ENCODE measurements at places on chromosomes 2 and 18.

DNA sequence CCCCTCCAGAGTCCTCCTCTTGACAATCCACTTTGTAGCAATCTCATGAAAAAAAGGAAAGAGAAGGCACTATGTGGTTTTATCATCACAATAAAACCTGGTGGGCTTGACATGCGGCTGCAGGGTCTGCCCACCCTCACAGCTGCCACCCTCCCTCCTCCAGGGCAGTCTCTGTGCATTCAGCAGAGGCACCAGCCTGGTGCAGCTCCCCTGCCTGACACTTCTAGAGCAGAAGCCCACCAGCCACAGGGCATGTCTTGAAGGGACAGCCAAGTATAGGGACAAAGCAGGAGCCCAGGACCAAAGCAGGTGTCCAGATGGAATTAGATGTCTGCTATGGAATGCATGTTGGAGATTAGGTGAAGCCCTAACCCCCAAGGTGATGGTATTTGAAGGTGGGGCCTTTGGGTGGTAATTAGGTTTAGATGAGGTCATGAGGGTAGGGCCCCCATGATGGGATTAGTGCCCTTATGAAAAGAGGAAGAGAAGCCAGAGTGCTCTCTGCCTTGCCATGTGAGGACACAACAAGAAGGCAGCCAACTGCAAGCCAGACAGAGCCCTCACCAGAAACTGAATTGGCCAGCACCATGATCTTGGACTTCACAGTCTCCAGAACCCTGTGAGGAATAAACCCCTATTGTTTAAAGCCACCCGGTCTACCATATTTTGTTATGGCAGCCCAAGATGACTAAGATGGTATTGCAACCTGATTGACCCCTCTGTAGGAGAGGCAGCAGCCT is 86.9 kb downstream of the MCFD2 start:
- no peak for DNase-seq

DNA sequence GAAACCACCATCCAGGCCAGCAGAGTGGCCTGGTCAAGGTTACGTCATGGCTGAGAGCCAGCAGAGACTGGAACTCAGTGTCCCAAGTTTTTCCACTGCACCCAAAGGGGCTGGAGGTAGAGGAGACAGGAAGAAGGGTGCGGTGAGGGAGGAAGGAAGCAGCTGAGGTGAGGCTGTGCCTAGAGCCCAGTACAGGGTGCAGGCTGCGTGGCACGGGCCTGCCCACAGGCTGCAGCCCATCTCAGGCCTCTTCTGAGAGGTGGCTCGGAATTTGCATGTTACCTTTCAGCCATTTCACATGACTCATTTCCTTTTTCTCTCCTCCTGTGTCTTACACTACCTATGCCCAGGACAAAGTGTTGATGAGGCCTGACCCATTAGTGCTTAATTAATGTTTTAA is 13.7 kb upstream of the MGAT4A start:
- no peak for DNase-seq

GRCh38 chr2:23756593-23757292 is 170.2 kb downstream of the ATAD2B start:
- DNase-seq: no peak

DNA sequence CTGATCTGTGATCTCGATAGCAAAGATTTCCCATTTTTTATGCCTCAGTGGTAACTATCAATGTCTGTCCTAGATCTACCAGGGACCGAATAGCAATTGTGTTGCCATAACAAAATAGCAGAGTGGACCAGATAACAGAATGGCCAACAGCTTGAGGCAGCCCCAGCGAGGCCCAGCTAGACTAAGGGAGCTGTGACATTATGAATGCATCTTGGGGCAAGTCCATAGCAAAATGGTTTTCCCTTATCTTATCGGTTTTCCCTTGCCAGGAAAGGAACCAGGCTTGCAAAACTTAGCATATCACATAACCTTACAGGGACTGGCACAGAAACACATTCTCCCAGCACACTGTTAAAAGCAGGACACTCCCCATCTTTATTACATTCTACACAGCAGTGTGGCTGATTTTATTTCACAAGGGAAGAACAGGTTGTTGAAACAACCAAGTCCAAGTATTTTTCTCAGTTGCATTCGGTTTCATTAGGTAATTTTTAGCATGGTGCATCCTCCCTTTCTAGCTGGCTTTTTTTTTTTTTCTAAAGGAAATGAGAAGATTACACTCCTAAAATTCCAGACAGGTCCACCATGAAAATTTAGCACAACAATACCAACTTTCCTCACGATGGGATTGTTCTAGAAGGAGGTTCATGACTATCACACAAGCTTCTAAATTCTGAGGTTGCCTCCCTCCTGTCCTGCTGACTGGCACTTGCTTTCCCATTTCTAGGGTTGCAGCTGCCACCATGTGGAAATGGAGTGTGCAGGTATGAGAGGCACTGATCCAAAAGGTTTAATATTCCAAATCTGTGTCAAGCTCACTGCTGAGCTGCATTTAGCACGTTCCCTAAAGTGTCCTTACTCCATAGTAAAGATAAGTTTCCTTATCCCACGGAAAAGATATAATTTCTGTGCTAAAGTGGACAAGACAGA is 97.0 kb upstream of the SLC35G4 start:
- DNase-seq: no peak

- DNase-seq: no peak
Measured at GRCh38 chr2:20626392-20626697, 24.6 kb downstream of the HS1BP3 start.

- no peak for DNase-seq
Measured at GRCh38 chr2:127661072-127661649, 14.2 kb downstream of the LIMS2 start.

DNA sequence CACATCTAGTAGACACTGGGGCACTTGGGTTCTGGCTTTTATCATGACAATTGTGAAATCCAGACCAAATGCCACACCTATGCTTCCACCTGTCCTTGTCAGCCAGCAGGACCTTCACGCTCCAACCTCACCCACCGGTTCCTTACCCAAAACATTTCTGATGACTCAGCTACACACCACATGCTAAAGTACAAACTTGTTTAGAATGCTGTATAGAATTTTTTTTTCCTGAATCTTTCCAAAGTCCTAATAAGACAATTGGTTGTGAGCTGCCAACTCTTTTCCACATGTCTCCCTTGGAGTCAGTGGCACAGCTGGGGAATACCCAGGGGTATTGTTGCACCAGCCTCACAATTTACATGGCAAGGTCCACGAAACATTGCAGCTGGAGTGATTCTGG is 75.5 kb upstream of the LPIN2 start:
- DNase-seq: no peak

DNA sequence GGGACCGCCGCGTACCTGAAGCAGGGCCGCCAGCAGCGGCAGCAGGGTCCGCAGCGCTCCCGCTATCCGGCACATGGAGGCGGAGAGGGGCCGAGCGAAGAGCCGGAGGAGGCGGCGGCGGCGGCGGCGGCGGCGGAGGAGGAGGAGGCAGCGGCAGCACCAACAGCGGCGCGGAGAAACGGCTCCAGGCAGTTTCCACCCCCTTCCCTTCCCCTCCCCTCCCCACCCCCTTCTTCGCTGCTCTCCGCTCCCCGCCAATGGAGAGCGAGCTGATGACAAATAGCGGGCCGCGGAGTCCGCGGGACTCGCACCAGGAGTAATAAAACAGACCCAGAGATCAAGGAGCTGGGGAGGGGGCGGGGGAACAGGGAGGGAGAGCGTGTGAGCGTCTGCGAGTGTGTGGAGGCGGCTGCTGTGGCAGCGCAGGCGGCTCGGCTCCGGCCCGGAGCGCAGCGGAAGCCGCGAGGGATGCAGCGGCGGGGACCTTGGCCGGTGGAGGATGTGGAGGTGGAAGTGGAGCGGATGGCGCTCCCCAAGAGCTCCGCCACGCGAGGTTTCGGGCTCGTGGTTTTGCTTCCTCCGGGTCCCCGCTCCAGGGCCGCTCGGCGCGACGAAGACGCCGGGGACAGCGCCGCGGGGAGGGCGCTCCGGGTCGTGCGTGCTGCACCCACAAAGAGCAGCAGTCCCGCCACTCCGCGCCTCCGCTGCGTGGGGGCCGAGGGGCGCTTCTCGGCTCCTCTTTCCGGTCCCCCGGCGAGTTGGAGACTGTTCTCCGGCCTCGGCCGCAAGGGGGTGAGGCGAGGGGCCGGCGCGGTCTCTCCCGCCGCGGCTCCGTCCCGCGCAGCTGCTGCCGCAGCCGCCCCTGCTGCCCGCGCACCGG is at the start of gene CDH2:
Gene CDH2 (minus strand): TSS at position 183 of the 880 bp plus-strand sequence. CDS start 108 bp downstream, at position 75.
- DNase-seq: peak; percentile 85

- DNase-seq: no peak
Measured at GRCh38 chr2:19282305-19282704, 76.1 kb downstream of the OSR1 start.

DNA sequence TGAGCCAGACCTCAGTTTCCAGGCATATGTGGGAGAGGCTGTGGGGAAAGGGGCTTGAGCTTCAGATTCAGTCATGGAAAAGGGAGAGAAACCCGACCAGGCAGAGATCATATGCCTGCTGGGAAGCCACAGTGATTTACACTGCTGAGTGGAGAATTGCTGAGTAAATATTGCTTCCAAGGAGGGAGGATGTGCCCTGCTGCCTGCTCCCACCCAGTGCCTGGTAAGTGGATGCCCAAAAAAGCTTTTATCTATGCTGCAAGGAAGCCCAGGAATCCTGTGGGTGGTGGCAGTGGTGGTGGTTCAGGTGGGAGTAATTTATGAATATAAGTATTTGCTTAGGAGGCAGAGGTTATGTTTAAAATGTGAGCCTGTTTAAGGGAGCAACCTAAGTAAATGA is 39.5 kb downstream of the INO80C start:
- DNase-seq: no peak

GRCh38 chr2:127255146-127255545 is 35.0 kb upstream of the CYP27C1 start:
- no peak for DNase-seq

GRCh38 chr2:43360137-43360536 is 133.7 kb upstream of the ZFP36L2 start:
- DNase-seq: no peak

DNA sequence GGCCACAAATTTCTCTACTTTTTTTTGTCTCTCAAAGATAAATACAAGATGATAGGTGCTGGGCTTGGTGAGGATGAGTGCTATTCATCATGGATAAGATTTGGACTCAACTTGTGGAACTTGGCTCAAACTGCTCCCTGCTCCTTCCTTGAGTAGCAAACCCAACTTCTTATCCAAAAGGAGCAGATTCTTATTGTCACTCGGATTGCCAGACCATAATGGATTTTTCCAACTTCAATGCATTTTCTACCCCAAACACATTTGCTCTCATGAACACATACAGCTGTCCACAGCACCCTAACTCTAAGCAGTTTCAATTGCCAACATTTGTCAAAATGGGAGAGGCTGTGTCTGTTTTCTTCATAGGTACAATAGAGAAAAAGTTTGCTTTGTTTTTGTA is 99.5 kb upstream of the APCDD1 start:
- DNase-seq: no peak

- DNase-seq: no peak
Measured at GRCh38 chr2:212495046-212495445, 43.6 kb downstream of the ERBB4 start.

GRCh38 chr2:12167525-12168317 is 421.3 kb downstream of the LPIN1 start:
- no peak for DNase-seq

- DNase-seq: no peak
Measured at GRCh38 chr18:74645679-74646078, 48.0 kb downstream of the ZNF407 start.

DNA sequence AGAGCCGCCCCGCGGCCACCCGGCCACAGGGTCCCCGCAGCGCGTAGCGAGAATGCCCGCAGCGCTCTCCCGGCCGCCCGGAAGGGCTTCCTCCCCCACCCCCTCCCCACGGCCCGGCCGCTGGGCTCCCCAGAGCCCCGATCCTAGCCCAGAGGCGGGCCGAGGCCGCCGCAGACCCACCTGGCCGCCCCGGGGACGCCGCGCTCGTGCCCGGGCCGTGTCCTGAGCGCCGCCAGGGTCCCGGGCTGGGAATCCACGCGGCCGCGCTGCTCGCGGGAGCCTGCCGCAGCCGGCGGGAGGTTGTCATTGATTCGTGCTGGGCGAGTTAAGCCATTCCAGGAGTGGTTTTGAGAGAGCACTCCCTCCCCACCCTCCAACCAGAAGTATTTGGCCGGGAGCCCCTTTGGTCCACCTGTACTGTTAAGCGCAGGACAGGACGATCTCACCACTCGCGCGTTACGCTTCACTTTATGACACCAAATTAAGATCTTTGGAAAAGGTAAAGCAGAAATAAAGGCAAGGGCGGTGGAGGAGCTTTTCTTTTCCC is 206.4 kb upstream of the SMAD2 start:
- DNase-seq: peak; percentile 42

GRCh38 chr2:197969391-197969893 is 165.0 kb downstream of the PLCL1 start:
- DNase-seq: no peak

GRCh38 chr2:12897181-12897580 is 180.4 kb downstream of the TRIB2 start:
- DNase-seq: no peak

DNA sequence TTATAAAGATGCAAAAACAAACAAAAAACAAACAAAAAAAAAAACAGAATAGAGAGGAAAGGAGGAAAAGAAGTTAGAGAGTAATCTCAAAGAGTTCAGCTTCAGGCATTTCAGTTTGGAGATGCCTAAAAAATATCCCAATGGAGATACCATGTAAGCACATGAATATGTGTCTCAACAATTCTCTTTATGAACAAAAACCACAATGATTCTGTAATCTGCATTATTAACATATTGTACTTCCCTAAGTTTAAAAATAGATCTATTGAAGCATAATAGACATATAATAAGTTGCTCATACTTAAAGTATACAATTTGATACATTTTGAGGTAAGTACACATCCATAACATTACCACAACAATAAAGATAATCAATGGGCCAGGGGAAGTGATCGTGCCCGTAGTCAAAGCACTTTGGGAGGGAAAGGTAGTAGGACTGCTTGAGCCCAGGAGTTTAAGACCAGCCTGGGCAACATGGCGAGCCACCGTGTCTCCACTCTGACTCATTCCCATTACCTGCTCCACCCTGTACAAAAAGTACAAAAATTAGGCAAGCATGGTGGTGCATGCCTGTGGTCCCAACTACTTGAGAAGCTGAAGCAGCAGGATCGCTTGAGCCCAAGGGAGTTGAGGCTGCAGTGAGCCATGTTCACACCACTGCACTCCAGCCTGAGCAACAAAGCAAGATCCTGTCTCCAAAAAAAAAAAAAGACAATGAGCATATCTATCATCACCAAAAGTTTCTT is 158.9 kb downstream of the ATAD2B start:
- DNase-seq: no peak

DNA sequence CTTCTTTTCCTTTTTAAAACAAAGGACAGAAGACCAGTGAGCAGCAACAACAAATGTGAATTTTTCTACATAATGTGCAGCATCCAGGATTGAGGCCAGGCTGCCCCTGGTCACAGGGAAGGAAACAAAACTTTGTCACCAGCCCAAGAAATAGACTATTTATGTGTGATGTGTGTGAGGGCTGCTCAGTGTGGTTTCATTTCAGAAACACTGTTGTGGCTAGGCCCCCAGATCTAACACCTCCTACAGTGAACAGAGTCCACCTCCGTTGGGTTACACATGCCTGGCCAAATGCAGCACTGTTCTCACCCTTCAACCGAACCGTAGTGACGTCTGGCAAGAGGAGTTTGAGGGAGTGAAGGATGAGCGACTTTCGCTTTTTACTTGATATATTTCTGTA is 146.3 kb upstream of the RIOK3 start:
- no peak for DNase-seq
